Ammon's horn (tissue), 1 donor: ENCODE measurements at places on chromosomes 16 and 17.

DNA sequence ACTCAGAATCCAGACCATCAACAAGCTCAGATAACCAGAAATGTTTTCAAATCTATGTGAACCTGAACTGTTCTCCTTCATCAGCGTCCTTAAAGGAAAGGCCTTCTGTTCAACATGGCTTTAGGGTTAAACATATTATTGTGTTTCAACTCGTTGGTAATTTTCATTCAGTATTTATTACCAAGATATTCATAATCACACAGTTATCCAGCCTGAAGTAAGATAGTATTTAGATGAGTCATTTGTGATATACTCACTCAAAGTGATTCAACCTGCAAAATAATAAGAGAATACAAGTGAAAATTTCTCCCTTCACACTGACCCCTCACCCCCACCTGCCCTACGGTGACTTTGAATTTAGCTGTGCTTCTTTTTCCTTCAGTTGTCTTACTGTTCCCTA lies 3.0 kb downstream of the CYLD start:
- no peak for DNase-seq

DNA sequence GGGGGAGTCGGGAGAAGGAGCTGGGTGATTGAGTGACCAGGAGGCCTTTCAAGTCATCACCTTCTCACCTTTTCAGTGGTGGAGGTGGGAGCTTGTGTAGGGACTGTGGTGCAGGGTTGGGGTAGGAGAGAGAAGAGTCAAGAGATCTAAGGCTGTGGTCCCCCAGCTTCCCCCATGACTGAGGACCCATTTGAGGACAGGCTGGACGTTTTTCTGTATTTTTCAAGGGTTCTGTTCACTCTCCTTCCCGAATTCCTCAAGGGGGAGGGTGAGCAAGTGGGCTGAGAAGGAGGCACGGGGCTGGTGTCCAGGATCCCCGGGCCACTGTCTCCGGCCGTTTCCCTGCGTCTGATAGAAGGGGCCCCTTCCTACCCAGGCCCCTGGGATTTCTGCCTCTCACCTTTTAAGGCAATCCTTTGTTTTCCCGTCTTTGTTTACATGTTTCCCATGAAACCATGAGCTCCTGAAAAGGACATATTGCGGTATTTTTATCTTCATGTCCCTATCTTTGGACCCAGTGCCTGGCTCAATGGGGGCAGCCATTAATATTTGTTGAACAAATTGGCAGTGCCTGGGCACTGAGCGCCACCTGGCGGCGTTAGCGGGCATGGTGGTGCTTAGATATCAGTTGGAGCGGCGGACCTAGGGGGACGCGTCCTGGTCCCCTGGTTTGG lies 9.2 kb upstream of the CD300A start:
- peak; percentile 88 for DNase-seq

DNA sequence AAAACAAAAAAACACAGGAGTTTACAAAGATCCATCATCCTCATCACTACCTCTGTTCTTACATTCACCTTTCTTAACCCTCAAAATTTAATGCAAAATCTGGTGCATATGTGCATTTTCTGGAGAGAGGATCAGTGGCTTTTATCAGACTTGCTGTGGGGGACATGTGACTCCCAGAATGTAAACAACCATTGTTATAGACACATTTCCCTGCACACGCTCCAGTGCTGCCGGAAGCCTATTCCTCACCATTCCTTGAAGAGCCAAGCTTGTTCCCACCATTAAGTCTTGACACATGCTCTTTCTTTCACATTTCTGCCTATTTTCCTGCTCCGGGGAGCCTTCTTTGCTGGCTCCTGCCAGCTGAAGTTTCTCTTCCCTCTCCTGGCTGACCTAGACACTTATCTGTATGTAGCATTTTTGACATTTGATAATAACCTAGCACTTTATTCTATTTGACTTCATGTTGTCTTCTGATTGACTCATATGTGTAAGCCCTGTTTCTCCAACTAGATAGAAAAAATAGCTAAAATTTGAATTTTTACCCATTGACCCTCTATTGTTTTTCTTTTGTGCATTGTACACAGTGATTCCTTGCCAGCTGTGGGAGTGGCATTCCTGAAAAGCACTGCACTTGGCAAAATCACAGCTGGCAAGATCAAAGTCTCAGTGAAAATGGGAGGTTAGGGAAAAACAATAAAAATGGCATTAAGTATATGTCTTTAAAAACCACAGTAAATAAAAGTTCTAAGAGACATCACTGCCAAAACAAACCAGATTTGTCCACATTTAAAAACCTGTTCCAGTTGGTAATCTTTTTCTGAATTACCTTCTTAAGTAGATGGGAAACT lies 76.8 kb upstream of the CIBAR2 start:
- no peak for DNase-seq

GRCh38 chr16:19075511-19075910 lies 8.1 kb downstream of the COQ7 start:
- DNase-seq, result no peak

DNA sequence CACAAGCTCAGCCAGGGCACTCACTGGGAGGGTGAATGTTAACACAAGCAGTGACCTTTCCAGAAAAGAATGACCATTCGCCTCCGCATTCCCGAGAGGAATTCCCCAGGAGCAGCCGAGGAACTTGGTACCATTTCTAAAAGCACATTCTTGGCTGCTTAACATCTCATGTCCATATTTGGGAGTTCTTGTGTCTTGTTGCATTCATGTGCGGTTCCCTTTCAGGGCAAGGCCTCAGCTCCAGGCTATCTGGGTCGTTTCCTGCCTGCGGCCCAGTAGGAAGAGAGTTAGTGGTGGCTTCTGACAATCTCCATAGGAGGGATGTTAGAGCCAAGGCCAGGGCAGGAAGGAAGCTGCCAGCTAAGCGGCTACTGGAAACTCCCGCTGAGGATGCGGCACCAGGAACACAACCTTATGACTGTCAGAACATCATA lies 27.8 kb upstream of the MEAK7 start:
- DNase-seq, result peak; percentile 44
